ENCODE measurements at places on chromosomes 16 and 17.

DNA sequence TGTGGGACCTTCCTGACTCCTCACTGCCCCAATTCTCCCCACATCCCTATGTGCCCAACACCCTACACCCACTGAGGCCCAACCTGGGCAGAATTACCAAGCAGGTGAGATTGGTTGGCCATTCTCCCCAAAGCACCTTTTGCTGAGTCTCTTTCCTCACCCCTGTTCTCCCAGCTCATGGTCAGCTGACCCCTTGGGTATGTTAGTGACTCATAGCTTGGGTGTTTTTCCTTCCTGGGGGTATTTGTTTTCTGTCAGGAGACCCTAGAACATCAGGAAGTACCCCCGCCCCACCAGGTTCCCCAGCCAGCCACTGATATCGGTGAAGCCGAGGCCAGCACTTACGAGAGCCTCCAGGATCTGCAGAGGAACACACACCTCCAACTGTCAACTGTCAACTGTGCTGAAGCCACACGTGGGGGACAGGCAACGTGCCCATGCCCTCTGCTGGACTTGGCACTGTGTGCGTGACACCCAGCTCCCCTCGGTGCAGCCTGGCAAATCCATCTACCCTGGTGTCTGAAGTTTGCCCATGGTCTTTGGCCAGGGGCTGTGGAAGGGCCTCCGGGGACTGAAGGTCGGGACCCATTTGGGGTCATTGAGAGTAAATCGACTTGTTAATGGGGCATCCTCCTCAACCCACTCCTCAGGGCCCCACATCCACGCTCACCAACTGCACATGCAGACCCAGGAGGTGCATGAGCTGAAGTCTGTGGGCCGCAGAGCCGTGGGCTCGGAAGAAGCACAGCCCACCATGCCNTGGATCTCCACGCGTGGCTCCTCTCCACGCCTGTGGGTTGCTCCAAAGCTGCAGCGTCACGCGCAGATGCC is 53.1 kb downstream of the METRNL start:
- no peak for DNase-seq

DNA sequence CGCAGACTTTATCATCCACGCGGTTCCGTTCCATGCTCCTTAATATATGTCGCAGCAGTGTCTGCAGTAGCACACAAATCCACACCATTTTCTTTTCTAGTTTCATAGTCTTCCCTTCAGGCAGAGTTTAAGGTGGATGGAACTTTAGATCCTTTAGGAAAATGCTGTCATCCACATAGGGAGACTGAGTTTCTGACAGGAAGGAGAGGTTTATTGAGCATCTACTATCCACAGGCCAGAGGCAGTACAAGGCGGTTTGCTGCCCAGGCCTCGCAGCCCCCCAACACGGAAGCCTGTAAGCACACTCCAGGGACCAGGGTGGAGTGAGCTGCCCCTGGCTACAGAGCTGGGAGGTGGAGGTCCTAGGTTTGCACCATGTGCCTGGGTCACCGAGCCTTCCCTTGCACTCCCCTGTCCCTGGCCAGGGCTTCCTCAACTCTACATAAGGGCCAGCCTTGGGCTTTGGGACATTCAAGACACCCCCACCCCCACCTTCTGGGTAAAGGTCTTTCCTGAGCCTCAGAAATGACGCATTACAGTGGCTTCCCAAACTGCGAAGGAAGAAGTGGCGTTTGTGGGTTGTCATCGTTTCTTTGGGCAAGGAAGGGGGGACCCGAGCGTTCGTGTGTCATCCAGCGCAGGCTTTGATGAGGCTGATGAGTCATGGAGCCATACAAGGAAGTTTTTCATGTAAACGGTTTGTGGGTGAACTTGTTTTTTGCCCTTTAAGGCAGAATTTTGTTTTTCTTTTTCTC is 146.5 kb upstream of the PLCG2 start:
- DNase-seq = peak; percentile 75

DNA sequence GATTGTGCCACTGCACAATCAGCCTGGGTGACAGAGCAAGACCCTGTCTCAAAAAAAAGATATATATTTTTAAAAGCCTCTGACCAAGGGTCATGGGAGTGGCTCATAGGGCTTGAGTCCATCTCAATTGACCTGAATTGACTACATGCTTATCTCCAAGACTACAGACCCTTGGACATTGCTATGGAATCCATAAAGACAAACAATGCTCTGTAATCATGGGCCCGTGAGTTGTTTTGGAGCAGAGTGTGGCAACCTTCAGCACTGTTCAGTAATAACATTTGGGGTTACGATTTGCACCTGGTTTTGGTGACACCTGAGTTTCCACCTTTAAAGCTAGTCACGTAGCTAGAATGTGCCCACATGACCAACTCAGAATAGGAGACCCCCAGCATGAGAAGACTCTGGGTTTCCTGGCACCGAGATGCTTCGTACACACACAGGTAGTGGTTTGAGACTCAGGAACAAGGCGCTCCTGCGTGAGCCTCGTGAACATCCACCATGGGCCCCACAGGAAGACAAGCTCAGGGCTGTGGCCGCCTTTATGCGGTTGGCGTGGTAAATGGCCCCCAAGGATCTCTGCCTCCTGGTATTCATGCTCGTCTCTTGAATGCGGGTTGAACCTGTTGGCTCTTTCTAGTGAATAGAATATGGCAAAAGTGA is 66.6 kb upstream of the RPH3AL start:
- DNase-seq = no peak

DNA sequence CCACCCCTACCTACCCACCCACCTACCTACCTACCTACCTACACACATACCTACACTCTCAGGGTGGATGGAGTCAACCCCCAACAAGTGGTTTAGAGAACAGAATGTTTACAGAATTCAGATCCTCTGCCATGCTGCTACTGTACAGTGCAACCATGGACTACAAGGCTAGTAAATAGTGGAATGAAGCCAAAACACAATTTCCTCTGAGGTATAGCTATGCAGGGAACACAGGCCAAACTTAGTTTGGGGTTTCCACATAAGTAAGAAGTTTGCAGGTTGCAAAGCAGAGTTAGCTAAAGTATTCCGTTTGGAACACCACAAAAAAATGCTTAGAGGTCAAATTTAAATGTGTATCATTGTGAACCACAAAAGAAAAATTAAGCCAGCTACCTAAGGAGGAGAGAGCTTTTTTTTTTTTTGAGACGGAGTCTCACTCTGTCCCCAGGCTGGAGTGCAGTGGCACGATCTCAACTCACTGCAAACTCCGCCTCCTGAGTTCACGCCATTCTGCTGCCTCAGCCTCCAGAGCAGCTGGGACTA is 2.7 kb upstream of the AP1G1 start:
- no peak for DNase-seq

- no peak for DNase-seq
Observed at GRCh38 chr16:56938664-56939513, 6.9 kb downstream of the HERPUD1 start.

DNA sequence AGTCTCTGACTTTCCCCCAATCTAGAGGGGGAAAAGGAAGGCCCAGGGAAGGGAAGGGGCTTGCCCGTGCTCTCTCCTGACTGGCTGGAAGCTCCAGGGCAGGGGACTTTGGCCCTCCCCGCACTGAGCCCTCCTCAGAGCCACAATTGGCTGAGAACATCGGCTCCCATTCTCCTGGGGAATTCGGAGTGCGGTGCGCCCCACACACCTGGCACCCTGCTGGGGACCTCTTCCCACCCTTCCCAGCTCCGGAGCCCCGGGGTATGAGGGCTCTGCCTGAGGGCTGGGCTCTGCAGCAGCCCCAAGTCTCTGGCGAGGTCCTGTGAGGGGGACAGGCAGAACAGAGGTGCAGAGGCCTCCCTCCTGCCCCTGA is 36.0 kb downstream of the PIMREG start:
- DNase-seq = no peak

DNA sequence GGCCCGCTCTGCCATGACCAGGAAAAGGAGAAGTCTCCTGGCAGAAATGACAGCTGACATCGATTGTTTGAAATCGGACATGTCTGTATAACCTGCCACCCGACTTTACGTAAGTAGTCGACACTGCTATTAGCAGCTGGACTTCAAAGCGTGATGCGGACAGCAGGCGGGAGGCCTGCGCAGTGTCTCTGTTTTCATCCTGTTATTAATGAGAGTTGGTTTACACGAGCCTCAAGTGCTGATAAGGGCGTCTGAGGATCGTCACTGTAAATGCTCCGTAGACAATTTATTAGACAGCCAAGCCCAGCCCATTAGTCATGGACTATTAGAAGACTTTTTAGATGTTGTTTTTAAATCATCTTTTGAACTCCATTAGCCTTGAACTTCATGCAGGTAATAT is 328.3 kb downstream of the FOXL1 start:
- DNase-seq = no peak

DNA sequence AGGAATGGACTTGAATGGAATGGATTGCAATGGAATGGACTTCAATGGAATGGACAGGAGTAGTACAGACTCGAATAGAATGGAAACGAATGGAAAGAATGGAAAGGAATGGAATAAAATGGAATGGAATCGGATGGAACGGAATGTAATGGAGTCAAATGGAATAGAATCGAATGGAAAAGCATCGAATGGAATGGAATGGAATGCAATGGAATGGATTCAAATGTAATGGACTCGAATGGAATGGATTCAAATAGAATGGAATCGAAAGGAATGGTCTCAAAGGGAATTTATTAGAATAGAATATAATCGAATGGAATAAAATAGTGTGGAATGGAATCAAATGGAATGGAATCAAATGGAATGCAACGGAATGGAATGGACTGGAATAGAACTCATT is 484.9 kb upstream of the WSB1 start:
- DNase-seq = no peak

- DNase-seq = no peak
Observed at GRCh38 chr17:75652934-75653549, 13.9 kb downstream of the RECQL5 start.

DNA sequence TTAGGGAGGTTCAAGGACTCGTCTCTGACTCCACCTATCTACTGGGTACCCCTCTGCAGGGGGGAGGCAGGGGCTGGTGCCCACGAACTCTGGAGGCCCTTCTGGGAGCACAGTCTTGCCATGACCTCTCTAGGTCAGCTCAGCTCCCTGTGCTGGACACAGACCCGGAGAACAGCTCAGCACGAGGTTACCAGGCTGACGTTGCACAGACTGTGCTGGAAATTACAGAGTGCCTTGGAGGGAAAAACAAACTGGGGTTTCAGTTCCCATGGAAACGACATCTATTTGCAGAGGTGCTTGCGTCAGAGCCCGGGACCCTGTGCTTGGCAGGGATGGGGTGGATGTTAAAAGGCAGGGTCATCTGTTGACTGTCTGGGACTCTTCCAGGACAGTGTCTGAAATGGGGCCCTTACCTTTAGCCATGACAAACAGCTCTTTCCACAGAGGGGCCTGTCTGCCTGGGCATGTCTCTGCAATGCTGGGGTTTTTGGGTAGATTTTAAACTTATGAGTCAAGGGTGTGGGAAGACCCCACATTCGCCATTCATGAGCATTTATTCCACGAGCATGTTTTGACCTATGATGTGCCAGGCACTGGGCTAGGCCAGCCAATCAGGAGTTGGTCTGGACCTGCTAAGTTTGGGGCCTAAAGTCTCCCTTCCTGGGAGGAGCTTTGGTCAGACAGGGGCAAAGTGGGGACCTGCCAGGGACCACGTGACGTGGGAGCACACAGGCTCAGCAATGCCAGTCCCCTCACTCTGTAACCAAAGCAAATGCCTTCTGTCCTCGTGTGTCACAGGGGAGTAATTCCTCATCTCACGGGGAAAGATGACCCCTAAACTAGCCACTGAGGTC is 22.5 kb downstream of the CCR7 start:
- DNase-seq = no peak

DNA sequence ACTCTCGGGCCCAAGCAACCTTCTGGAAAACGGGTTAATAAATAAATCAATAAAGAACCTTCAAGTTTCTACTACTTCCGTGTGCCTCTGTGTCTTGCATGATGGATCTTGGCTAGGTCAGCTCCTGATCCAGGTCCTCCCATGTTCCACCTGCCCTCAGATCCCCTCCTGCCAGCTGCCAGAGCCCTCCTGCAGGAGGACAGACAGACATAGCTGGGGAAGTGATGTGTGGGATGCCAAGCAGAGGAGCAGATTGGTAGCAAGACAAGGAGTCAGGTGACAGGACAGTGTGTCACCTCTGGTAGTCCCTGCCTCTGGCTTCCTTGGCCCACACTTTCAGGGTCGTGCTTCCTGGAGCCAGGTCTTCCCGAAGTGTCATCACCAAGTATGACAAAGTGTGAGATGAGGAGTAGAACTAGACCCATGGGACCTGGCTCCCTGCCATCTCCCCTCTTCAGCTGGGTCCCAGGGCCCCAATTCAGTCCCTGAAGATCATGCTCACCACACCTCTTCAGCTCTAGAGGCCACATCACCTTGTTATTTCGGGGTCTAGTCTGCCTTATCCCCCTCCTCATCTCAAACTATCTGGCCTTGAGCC is 1.0 kb upstream of the EPN3 start:
- no peak for DNase-seq

- DNase-seq = no peak
Observed at GRCh38 chr17:31588034-31588433, 196.6 kb downstream of the RAB11FIP4 start.

GRCh38 chr17:18208092-18208491 is 17.3 kb upstream of the LLGL1 start:
- no peak for DNase-seq

DNA sequence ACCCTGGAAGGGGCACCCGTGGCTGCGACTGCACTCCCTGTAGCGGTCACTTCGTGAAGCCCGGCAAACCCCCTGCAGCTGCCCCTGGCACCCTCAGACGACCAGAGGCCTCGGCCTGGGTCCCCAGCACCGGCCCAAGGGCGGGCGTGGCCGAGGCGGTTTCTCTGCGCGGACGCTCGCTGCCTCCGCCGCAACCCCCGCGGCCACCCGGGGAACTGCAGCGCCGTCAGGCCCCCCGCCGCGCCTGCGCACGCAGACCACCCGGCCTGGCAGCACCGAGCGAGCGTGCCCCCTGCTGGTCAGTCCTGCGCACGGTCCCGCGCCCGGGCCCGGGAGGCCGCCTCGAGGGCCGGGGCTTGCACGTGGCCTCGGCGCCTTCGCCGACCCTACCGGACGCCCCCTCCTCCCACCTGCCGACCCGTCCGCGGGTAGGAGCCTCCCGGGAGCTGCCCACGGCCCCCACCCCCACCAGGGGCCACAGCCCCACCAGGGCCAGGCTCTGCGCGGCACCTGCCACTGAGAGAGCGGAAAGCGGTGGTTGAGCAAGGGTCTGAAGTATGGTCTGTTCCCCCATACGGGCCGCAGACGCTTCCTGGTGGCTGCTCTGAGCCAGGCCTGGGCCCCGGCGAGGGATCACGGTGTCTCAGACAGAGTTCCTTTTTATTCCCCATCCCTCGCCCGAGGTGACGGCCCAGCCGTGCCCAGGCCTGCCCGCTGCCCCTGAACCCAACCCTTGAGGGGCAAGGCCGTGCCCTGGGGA is 11.5 kb upstream of the HS3ST6 start:
- DNase-seq = peak; percentile 90

- no peak for DNase-seq
Observed at GRCh38 chr17:28008513-28008912, 34.0 kb upstream of the NLK start.

GRCh38 chr17:58121925-58122324 is 26.3 kb upstream of the OR4D1 start:
- no peak for DNase-seq

- DNase-seq = no peak
Observed at GRCh38 chr17:77036136-77036840, 104.5 kb upstream of the SEC14L1 start.

- no peak for DNase-seq
Observed at GRCh38 chr17:70288540-70289290, 119.4 kb downstream of the KCNJ2 start.
